ENCODE measurements at places on chromosomes 7 and 10.

DNA sequence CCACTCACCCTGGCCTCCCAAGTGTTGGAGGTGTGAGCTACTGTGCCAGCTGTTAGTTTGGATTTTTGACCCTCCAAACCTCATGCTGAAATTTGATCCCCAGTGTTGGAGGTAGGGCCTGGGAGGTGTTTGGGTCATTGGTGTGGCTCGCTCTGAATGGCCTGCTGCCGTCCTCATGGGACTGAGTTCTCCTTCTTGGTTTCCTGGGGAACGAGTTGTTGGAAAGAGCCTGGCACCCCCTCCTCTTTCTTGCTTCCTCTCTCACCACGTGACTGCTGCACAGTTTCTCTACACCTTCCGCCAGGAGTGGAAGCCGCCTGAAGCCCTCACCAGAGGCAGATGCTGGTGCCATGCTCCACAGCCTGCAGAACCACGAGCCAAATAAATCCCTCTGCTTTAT, 253.5 kb downstream of the PHTF2 start:
- DNase-seq = no peak

- no peak for DNase-seq
Observed at GRCh38 chr7:70573071-70573661, 558.8 kb upstream of the GALNT17 start.

GRCh38 chr10:64093946-64094535, 572.8 kb downstream of the REEP3 start:
- no peak for DNase-seq

DNA sequence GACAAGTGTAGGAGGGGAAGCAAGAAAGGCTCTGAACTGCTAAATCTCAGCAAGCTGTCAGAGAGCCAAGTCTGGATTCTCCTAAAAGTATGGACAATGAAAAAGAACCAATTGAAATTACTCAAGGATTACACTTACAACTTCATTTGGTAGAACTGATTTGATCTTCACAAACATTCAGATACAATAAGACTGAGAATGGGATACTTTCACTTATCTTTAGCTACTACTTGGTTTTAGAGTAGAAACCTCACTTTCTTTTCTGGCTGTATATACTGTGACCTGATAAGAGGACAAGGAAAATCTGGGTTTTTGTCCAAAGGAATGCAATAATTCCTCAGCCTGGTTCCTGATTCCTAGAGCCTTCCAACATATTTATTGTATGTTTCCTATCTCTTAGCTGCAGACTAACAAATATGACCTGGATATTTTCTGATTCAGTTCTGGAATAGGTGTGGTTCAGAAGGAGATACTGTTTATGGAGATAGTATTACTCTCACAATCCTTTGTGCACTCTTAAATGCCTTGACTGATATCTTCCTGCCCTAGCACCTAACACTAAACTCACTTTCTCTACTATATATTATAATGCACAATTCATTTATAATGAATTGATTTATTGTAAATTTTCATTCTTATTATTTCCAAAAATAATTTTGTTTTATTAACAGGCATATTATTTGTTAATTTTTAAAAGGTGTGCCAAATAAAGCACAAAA, 7.3 kb downstream of the SEMA3A start:
- no peak for DNase-seq

GRCh38 chr7:51126324-51126723, 190.3 kb downstream of the COBL start:
- DNase-seq = no peak

DNA sequence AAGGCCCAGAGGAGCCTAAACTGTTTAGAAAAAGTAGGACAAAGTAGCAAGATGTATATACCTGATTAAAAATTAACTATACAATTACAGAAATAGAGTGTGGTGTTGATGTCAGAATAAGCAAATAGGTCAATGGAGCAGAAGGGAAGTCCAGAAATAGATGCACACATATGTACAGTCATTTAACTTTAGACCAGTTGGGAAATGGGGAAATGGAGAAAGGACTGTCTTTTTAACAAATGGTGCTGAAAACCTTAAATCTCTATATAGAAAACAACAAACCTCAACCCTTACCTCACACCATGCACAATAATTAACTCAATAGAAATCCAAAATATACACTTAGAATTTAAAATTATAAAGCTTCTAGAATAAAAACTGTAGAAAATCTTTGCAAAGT, 72.2 kb downstream of the CH25H start:
- no peak for DNase-seq

DNA sequence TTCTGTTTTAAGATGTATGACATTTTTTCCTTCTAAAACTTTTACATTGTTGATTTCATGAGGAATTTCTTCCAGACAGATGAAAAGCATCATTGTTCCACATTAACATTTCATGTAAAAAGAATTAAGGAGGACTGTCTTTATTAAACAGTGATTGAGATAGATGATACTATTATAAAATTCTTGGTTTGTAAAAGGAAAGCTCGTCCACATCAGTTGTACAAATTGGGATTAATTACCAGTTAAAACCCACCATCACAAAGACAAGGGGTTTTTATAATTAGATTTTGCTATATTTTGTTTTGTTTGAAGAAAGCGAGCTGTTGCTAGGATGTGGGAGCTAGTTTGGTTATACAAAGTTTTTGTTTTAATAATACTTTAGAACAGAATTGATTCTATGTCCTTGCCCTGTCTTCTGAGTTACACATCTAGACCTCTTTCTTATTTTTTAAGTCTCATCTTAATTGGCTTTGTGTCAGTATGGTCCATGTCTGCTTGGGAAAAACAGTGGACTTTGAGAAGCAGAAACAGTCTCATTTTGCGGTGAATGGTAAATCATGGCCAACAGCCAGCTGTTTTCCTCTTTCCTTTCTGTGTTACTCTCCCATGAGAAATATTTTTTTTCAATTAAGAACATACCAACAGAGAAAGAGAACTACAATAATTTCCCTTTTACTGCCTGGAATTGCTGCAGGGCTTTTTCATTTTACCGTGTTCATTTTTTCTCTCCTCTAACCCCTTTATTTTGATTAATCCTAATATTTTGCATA, 3.2 kb downstream of the TES start:
- DNase-seq = no peak

DNA sequence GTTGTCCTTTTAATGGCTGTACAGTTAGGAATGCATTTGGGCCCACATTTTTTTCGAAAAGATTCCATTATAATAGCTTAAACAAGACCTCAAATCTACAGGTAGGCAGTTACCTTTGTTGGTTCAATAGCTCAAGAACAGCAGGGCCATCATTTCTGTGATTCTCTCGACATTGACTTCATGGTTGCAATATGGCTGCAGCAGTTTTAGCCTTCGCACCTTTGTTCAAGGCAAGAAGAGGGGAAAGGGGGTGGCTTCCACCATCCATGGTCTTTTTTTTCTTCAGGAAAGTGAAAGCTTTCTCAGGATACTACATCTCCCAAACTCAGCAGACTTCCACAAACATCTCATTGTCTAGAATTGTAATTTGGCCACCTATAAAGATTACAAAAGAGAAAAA, 2.2 kb upstream of the KBTBD2 start:
- DNase-seq = no peak

DNA sequence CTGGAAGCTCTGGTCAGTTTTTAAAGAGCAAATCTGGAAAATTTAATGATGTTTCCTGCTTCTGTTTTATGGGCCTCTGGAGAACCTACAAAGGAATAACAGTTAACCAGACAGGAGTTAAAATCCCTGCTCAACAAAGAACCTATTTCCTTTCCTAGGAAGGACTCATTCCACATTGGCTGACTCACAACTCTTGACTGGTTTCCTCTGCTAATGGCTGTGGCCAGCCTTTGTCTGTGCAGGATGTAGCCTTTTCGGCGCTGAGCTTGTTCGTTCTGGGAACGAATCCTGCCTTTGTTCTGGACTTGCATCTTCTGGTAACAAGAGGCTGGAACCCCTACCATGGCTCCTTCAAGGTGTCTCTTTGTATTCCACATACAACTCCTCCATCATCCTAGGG, 112.8 kb upstream of the PDCD4 start:
- no peak for DNase-seq

GRCh38 chr7:154566877-154567276, 436.0 kb downstream of the PAXIP1 start:
- DNase-seq = no peak

DNA sequence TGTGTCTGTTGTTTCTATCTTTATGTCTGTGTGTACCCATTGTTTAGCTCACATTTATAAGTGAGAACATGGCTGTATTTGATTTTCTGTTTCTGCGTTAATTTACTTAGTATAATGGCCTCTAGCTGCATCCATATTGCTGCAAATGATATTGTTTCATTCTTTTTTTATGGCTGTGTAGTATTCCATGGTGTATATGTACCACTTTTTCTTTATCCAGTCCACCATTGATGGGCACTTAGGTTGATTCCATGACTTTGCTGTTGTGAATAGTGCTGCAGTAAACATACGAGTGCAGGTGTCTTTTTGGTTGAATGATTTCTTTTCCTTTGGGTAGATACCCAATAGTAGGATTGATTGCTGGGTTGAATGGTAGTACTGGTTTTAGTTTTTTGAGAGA, 48.2 kb downstream of the ZNRF2 start:
- no peak for DNase-seq

DNA sequence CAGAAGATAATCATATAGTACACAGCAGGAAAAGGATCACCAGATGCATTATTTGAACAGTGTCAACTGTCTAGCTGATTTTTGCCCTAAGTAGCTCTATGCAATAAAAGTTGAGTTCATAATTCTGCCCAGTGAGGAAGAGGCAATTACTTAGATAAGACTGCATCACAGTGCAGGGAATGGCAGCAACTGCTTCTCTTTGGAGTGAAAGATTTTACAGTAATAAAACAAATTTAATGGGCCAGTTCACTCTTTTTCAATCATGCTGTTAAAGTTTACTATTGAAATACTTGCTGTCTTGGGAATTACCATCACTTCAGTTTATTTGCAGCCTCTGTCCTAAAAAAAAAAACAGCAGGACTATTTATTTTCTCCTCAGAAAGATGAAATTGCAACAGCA, 907.9 kb downstream of the ANKRD7 start:
- DNase-seq = no peak

DNA sequence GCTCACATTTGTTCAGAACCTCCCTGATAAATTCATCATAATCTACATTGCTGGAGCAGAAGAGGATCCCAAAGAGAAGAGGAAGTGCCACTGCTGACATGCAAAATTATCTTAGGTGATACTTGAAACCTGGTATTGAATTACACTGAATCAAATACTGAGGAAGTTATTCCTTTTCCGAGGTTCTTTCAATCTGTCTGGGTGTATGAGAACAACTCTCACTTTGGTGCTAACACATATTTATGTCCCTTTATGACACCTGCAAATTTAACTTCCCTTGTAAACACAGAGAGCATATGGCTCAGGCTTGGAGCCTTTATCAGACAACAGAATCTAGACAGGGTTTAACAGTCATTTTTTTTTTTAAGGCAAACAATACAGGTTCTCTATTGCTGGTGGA, 131.4 kb downstream of the SRPK2 start:
- DNase-seq = no peak

- no peak for DNase-seq
Observed at GRCh38 chr7:20219446-20220292, 2.5 kb upstream of the MACC1 start.
